ENCODE measurements at places on chromosomes 16 and 17.

GRCh38 chr17:79027925-79028491 is 4.0 kb downstream of the C1QTNF1 start:
- no peak for DNase-seq

- DNase-seq, result no peak
These were observed 91.2 kb downstream of the CMIP start for GRCh38 chr16:81535679-81536360.

DNA sequence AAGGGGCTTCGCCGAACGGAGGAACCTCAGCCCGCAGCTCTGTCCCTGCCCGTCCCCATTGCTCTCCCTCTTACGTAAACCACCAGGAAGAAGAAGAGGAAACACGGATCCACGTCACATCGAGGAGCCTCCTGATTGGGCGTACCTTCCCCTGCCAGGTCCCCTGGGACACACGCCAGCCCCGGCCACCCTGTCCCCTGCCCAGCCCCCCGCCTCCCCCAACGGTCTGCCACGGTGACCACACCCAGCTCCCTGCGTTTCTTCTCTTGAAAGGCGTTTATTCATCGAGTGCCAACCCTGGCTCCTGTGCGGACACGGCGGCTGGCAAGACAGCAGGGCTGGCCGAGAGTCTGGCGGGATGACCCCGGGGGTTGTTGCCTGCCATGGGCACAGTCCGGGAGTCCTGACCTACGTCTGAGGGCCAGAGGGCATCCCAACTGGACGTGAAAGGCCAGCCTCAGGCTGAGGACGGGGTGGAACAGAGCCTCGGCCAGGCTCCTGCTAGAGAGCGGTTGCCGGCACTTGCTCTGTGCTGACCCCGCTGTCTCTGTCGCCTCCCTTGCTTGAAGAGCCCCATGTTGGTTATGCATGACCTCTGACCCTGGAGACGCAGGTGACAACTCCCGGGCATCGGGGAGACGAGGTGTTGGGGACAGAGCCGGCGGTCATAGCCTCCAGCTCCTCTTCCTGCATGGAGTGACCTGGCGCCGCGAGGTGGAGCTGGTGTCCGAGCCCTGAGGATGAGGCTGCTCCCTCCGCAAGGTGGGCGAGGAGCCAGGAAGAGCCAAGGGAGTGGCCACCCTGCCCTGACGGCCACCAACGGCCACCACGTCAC is 40.5 kb upstream of the ACSF3 start:
- DNase-seq, result no peak

- DNase-seq, result no peak
These were observed 653 bp downstream of the SRRM2 start for GRCh38 chr16:2752850-2753732.

GRCh38 chr16:27681681-27682080 is 131.7 kb downstream of the KATNIP start:
- DNase-seq, result no peak

GRCh38 chr17:6912110-6913051 is 80.9 kb upstream of the TEKT1 start:
- DNase-seq, result peak; percentile 39

- no peak for DNase-seq
These were observed 30.5 kb downstream of the HS3ST3B1 start for GRCh38 chr17:14331225-14331981.

GRCh38 chr17:2962729-2963128 is 100.7 kb downstream of the OR1D5 start:
- no peak for DNase-seq

- DNase-seq, result no peak
These were observed 46.0 kb downstream of the CLEC16A start for GRCh38 chr16:10990378-10990777.

- peak; percentile 50 for DNase-seq
These were observed 922 bp downstream of the FBXL19 start for GRCh38 chr16:30924076-30924912.

- DNase-seq, result peak; percentile 70
These were observed 5.5 kb upstream of the PIEZO1 start for GRCh38 chr16:88790312-88791211.

- peak; percentile 82 for DNase-seq
These were observed at the start of gene TMC8 for GRCh38 chr17:78130437-78131101. TSS of gene TMC8 (plus strand) at chr17:78130771. CDS start at chr17:78131589, 818 bp downstream.

DNA sequence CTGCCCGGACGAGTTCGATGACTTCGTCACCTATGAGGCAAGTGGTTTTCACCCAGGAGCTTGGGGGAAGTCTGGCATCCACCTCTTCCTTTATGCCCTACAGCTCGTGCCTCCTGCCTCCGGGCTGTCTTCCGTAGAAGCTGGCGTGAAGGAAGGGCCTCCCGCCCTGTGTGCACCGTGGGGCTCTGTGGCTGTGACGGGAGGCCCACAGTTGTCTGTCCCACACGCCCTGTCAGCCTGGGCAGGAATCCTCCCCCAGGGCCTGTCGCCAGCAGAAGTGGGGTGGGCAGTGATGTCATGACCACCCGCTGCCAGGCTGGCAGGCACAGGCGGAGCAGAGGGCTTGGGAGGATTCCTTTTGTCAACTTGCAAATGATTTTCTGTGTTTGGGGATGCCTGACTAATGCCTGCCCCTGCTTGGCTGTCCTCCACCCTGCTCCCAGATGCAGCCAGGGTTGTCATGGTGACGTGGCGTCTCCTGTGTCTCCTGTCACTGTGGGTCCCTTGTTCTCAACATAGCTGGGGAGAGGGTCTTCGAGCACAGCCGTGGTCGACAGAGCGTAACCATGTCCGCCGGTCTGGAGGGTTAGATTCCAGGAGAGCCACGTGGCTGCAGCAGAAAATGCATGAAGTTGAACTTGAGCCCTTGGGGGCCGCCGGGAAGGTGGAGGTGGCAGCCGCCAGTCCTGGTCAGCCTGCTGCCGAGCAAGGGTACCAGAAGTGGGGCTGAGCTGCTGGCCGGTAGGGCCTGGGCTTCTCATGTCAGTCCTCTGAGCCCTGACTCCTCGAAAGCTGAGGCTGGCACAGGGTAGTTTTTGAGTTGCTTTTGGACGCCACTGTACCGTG is 46.1 kb downstream of the RAB11FIP3 start:
- DNase-seq, result no peak

DNA sequence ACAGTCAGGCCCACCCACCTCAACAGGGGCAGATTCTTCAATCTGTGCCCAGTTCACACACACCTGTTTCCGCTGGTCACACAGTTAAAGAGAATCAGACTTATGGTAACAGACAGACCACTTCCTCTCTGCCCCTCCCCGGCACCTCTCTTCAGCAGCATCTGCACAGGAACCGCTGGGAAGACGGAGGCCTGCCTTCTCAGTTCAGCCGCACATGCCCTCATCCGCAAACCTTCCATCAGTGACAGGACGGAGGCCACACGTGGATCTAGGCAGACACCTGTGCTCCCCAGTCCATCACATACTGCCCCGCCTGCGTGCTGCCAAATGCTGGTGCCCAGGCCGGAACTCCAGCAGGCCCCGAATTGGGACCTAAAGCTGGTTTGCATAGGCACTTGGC is 10.3 kb downstream of the PHB1 start:
- DNase-seq, result peak; percentile 68

GRCh38 chr17:75878174-75878998 is at the start of gene TRIM47:
TSS of gene TRIM47 (minus strand) at chr17:75878581. CDS start at chr17:75878548, 33 bp downstream.
- DNase-seq, result peak; percentile 50

DNA sequence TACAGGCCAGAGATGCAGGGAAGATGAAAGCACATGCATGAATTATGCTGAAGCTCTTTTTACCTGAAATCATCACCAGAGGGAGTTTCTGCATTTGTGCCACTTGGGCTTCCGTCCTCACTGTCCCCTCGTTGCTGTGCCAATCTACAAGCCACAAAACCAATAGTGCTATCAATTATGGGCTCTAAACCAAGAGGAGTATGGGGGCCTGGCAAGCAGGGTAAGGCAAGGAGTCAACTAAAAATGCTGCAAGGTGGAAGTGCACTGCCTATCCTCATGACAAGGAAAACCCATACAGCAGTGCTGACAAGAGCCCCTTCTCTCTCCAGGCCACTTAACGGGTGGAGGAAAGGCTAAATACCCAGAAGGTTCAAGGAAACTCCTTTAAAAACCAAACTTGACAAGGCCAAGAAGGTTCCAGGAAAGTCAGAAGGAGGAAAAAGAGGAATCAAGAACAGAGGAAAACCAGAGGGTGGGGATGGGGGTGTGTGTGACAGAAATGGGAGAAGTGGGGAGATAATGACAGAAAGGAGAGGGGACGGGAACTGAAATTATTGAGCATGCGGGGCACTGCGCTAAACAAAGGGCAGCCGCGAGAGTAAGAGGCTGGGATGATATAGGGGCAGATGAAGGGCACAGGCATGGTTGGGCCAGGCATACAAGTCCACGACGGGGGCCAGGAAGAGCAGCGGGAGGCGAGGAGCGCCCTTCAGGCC is 674 bp downstream of the C17orf75 start:
- peak; percentile 79 for DNase-seq

GRCh38 chr16:77172951-77173350 is 18.0 kb upstream of the MON1B start:
- DNase-seq, result no peak

DNA sequence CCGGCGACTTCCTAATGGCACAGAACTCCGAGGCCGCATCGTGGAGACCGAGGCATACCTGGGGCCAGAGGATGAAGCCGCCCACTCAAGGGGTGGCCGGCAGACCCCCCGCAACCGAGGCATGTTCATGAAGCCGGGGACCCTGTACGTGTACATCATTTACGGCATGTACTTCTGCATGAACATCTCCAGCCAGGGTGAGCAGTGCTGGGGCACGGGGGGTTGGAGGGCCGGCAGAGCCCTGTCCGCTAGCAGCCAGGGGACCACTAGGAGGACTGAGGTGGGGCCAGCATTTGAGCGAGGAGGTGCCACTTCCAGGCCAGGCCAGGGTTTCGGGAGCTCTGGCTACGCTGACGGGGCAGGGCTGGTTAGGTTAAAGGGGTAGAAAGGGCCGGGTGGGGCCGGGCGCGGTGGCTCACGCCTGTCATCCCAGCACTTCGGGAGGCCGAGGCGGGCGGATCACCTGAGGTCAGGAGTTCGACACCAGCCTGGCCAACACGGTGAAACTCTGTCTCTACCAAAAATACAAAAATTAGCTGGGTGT is 5.1 kb downstream of the MPG start:
- no peak for DNase-seq

DNA sequence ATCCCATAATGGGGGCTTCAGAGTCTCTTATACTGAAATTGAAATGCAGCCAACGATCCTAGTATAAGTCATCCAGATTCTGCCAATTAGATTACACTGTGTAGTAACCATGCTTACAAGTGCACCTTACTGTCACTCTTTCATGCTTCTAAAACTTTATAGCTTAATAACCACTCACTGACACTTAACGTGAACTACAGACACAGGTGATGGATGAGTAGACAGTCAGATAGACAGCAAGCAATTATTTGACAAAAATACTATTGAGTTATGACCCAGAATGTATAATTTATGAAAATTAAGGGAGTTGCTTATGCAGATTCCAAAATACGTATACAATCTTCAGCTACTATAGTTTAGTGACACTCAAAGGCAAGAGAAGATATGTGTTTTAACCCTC is 6.3 kb downstream of the CDH8 start:
- DNase-seq, result no peak

DNA sequence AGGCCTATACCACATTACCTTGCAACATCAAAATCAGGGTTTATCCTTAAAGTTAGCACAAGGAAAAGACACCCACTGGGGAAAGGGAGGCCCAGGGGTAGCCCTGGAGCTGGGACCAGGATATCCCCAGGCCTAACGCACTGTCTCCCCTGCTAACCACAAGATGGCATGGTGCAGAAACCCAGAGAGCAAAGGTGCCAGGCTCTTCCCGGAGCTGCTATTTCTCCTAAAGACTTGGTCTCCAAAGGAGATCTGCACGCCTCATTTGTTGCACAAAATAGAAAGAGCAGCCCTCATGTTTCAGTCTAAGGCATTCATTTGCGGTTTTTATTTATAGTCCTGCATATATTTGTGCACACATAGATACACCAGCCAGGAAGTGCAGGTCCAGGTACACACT is 408.6 kb downstream of the SOX9 start:
- DNase-seq, result no peak

GRCh38 chr16:57842601-57843000 is 40.3 kb upstream of the KIFC3 start:
- no peak for DNase-seq

GRCh38 chr17:74097450-74098135 is 105.9 kb upstream of the RPL38 start:
- no peak for DNase-seq

DNA sequence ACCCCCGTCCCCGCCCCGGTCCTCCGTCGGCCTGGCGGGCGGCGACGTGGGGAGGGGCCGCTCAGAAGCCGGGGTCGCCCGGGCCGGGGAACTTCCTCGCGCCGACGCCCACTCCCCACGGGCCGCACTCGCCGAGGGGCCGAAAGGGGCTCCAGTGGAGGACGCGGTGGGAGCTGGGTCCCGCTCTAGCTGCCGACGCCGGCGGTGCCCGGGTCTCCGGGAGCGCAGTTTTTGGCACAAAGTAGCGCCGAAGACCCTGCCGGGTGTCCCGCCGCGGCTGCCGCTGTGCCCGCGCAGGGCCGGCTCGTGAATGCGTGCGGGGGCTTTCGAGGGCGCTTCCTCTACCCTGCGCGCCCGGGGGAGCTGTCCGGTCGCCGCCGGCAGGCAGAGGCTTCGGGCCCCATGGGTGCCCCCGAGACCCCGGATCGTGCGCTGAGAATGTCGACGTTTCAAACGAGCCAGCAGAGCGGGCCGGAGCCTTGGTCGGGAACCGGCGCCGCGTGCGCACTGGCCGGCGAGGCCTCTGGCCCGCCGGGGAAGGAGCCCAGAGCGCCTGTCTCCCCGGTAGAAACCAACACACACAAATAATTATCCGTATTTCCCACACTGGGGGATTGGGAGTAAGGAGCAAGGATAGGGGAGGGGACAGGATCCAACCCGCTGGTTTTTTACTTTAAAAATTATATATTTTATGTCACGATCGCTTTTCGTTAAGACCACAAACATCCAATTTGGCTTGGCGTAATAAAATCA is 46.6 kb upstream of the SLC38A10 start:
- DNase-seq, result no peak

- DNase-seq, result no peak
These were observed 28.4 kb upstream of the ALKBH5 start for GRCh38 chr17:18155179-18155578.

DNA sequence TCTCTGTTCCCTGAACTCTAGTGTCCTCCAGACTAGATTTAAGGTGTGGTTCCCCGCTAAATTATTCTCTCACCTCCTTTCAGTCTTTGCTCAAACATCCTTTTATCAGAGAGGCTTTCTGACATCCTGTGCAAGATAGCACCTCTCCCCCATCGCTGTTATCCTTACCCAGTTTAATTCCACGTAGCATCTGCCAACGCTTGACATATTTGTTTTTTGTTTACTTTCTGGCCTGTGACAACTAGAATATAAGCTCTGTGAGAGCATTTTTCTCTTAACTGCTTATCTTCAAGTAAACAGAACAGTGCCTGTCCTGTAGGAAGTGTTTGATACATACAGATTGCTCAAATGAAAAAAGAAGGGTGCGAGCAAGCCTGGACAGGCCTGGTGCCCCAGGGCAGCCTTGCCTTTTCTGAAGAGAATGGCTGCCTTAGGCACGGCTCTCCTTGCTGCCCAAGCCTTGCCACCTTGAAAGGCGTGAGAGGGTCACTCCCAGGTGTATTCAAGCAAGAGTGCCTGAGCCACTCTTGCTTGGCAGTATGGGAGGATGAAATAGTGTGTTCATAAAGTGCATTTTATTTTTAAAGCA is 9.7 kb downstream of the DYNLL2 start:
- DNase-seq, result no peak

GRCh38 chr16:11073407-11073999 is 129.1 kb downstream of the CLEC16A start:
- DNase-seq, result no peak

GRCh38 chr17:29127840-29128239 is 52.4 kb downstream of the MYO18A start:
- no peak for DNase-seq

GRCh38 chr17:39617446-39618245 is 9.1 kb upstream of the PPP1R1B start:
- peak; percentile 73 for DNase-seq

- no peak for DNase-seq
These were observed 673.8 kb downstream of the MAF start for GRCh38 chr16:78926723-78927210.
